ENCODE measurements at places on chromosomes 6 and 20. TPM values are rescaled to one million over a fixed set of nuclear protein-coding genes. Genes with fewer than 3 reads are reported as not detected.

DNA sequence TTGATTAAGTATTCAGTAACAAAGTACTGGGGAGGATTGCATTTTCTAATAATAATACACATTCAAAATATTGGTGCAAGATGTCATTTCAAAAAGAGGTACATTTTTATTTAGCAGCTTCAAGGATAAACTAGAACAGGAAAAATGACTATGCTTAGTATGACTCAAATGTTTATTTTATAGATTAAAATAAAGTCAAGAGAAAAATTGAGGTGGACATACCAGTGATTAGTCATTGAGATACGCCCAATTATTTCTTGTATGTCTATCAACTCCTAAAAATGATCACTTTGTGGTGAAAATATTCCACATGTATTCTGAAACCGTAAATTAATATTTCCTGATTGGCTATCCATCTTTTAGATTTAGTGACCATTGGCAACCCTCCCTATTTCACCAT, 96.7 kb downstream of the PHF3 start:
- no peak overlapping the region for H3K4me3 ChIP-seq
- no peaks in the 10 kb centered on the region for H3K36me3 ChIP-seq
- no peak overlapping the region for H3K27ac ChIP-seq
- DNase-seq, result no peak
- no peaks in the 10 kb centered on the region for H3K27me3 ChIP-seq

DNA sequence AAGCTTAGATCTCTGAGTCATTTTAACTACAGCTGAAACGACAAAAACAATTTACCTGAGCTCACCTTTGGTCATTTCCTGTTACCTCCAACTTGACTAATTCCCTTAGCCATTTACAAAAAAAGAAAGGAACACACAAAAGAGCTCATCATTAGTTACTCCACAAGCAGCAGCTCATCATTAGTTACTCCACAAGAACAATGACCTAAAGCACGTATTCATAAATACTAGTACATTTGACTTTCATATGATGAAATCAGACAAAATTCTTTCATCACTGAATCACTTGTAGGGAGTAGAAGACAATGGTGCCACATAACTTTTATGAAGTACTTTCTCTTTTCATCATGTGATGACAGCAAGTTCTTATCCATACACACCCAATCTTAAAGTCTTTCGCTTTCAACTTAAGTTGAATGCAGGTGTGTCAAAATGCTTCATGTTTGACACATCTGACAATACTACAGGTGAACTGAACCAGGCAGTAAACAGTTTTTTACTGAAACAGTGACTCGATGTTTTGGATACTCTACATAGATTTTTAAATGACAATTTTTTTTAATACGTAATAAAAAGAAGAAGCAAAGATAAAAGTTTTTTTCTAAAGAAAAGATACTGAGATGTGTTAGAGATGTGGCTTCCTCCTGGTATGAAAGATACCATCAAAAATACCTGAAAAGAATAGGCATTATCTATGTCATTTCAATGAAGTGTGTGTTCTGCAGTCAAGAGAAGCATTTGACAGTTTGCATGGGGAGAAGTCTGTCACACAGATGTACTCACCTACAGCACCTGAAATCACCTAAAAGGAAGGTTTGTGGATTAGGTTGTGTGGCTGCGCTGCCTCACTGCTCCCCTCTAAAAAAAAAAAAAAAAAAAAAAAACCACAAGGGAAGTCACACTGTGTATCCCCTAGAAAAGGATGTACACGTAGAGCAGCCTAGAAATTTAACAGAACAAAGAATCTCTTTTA, 109.1 kb downstream of the PRDM1 start:
- no peaks in the 10 kb centered on the region for H3K36me3 ChIP-seq
- H3K27ac ChIP-seq, result no peak overlapping the region
- peaks cover 28% of the 10 kb centered on the region for H3K4me1 ChIP-seq
- H3K27me3 ChIP-seq, result no peaks in the 10 kb centered on the region
- DNase-seq, result no peak

Gene APCDD1L
- total RNA-seq, result 2.4 TPM

Gene BMP2
- total RNA-seq, result 1.2 TPM

DNA sequence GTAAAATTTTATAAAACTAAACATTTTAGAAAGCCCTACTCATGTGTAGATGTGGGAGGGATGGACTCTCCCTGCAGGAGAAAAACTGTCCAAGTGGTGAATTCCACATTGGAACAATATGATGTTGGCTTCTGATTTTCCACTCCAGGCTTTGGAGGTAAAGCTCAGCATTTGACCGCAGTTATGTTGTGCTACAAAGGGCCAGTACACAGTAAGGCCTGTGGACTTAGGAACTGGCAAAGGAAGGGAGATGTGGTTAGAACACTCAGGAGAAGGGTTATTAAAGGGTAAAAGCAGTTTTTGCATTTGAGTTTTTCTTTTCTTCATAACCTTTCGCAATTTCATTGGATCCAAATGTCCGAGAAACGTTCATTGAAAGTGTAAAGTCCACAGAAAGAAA, 150.3 kb upstream of the SASH1 start:
- H3K27ac ChIP-seq, result no peak overlapping the region
- H3K4me1 ChIP-seq, result peaks cover 4% of the 10 kb centered on the region
- no peak overlapping the region for H3K4me3 ChIP-seq
- H3K36me3 ChIP-seq, result no peaks in the 10 kb centered on the region

DNA sequence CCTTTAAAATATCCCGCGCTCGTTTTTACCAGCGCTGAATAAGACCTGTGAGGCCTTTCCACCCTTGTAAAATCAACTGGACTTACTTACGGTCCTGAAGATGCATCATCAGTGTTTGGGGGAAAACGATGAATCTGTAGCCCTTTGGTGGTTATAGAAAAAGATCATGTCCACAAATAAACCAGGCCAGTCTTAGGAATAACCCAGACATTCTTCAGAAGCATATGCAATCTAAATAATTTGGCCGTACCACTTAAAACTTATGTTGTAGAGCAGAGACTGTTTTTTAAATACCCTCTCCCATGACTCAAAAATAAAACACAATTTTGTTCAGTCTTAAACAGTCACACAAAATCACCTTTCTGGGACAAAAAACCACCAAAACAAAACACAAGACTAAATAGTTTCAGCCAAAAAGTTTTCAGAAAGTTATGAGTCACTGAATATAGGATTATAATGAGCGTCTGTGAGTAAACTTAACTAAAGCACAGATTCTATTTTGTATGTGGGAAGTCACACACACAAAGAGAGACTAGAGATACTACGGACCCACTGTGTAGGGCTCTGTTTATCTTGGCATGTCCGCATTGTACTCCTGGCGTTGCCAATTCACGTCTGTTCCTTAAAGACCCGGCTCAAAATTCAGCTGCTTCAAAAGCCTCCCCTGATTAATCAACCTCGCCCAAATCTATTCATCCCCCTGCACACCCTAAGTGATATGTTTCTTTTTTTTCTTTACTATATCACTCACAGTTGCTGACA, 26.5 kb upstream of the SMOC2 start:
- peaks cover 16% of the 10 kb centered on the region for H3K4me1 ChIP-seq
- H3K36me3 ChIP-seq, result no peaks in the 10 kb centered on the region
- no peak for DNase-seq
- no peaks in the 10 kb centered on the region for H3K27me3 ChIP-seq

GRCh38 chr6:24858177-24858653, 59.5 kb upstream of the ARMH2 start:
- peaks cover 35% of the 10 kb centered on the region for H3K4me1 ChIP-seq
- no peak for DNase-seq
- H3K27me3 ChIP-seq, result no peaks in the 10 kb centered on the region
- no peak overlapping the region for H3K4me3 ChIP-seq
- peaks cover 14% of the 10 kb centered on the region for H3K36me3 ChIP-seq

Gene TRAPPC3L
- total RNA-seq, result not detected

GRCh38 chr6:22582417-22583205, 13.2 kb downstream of the HDGFL1 start:
- H3K4me1 ChIP-seq, result peaks cover 43% of the 10 kb centered on the region
- H3K27me3 ChIP-seq, result no peaks in the 10 kb centered on the region
- H3K4me3 ChIP-seq, result no peak overlapping the region

Gene CLPSL2
- total RNA-seq, result 6.2 TPM

DNA sequence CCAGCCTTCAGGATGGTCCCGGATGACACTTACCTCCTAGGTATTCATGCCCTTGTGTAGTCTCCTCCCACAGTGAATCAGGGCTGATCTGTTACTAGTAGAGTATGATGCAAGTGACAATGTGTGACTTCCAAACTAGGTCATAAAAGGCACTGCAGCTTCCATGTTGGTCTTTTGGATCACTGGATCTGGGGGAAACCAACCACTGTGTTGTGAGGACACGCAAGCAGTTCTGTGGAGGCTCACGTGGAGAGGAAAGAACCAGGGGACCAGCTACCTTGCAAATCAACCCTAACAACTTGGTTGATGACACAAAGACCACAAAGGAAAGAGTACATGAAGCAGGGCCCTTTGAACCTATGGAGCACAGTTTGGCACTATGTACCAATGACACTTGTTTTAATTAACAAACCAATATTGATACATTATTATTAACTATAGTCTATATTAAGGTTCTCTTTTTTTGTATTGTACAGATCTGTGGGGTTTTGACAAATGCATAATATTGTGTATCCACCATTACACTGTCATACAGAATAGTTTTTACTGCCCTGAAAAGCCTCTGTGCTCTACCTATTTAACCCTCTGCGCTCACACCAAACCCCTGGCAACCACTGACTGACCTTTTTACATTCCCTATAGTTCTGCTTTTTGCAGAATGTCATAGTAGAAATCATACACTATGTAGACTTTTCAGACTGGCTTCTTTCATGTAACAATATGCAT, 16.3 kb upstream of the SDCBP2 start:
- no peak overlapping the region for H3K27ac ChIP-seq
- no peak for DNase-seq
- H3K4me3 ChIP-seq, result no peak overlapping the region
- H3K27me3 ChIP-seq, result peaks cover 15% of the 10 kb centered on the region
- H3K36me3 ChIP-seq, result peaks cover 12% of the 10 kb centered on the region

Gene SLX4IP
- total RNA-seq, result 9.9 TPM

- H3K36me3 ChIP-seq, result no peaks in the 10 kb centered on the region
- H3K4me3 ChIP-seq, result no peak overlapping the region
- no peaks in the 10 kb centered on the region for H3K27me3 ChIP-seq
- H3K27ac ChIP-seq, result no peak overlapping the region
- H3K4me1 ChIP-seq, result peaks cover 15% of the 10 kb centered on the region
Observed at GRCh38 chr6:75499640-75500039, 6.0 kb upstream of the FILIP1 start.

Data from WTC11 (cell line).